ENCODE measurements at places on chromosomes 16 and 17.

DNA sequence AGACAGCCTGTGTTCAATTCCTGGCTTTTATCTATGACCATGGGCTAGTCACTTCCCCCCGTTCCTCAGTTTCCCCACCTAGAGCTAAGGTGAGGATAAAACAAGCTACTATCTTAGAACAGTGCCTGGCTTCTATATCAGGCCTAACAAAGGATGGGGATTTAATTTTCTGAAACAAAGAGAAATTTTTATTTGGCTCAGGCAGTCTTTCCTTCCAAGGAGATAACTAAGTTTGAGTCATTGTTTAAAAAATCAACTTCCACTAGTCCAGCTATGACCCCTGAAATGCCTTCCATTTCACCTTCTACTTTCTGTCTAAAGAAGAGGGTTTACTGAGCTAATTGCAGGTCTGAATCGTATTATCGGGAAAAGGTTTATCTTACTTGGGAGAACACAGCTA is 99.0 kb downstream of the CMIP start:
- no peak for DNase-seq

GRCh38 chr16:9049241-9049640 is 42.2 kb upstream of the HAPSTR1 start:
- no peak for DNase-seq

- no peak for DNase-seq
Measured at GRCh38 chr16:72024862-72025382, 16.4 kb downstream of the DHODH start.

GRCh38 chr16:55559233-55559632 is 7.3 kb upstream of the CAPNS2 start:
- no peak for DNase-seq

DNA sequence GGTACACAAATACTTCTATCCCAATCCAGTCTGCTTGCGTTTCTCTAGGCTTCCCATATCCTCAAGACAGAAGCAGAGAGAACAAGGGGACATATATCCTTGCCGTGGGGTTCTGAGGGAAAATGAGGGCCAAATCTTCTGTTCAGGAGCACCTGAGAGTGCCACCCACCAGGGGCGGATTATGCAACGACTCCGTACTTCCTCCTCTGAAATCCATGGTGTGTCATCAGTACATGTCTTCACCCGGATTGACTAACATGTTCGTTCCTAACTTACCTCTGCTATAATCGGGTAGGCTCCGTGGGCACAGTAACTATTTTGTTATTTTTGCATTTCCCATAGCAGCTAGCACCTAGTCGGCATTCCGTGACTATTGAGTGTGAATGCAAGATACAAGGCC is 7.8 kb upstream of the ZNF200 start:
- no peak for DNase-seq

- no peak for DNase-seq
Measured at GRCh38 chr16:4691666-4692412, 1.5 kb upstream of the NUDT16L1 start.

GRCh38 chr17:61444831-61445230 is 7.4 kb upstream of the TBX4 start:
- DNase-seq, result no peak

DNA sequence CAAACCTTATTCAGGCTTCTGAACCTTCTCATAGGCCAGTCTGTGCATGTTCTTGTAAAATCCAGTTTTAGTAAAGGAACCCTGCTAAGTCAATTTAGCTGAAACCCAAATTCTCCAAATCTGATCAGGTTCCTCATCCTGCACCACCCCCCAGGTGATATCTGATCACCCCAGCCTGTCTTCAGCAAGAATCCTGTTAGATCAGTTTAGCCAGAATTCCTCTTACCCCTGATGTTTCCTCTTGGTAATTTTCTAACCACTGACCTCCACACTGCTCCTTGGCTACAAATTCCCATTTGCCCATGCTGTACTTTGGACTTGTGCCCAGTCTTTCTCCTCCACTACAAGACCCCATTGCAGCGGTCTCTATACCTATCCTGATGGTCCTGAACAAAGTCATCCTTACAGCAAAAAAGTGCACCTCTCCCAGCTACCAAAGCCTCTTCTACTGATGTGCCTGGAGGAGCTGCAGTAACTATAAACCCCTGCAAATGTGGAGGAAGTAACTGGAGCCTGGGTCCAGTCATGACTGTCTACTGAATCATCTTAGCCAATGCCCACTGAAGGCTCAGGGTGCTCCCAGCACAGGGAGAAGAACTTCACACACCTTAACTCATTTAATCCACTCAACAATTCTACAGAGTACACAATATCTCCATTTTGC is 23.8 kb downstream of the TEX14 start:
- DNase-seq, result no peak

DNA sequence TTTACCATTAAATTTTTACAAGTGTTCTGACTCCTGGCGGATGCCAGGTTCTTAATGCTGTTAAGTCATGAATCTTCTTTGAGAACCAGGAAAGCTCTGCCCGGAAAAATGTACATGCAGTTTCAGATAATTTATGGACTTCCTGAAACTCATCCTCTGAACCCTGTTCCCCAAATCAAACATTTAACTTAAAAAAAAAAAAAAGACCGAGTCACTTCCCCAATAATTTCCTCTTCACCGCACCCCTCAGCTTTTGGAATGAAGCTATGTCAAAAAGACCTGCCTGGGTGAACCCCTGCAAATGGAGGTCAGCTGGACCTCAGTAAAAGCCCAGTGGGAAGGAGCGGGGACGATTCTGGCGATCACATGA is 15.0 kb downstream of the ZNF232 start:
- DNase-seq, result no peak

GRCh38 chr16:14244196-14245010 is 173.3 kb downstream of the MRTFB start:
- DNase-seq, result no peak

- DNase-seq, result no peak
Measured at GRCh38 chr17:563616-564015, 151.0 kb downstream of the VPS53 start.

- no peak for DNase-seq
Measured at GRCh38 chr16:47865337-47865855, 290.4 kb downstream of the ABCC12 start.

DNA sequence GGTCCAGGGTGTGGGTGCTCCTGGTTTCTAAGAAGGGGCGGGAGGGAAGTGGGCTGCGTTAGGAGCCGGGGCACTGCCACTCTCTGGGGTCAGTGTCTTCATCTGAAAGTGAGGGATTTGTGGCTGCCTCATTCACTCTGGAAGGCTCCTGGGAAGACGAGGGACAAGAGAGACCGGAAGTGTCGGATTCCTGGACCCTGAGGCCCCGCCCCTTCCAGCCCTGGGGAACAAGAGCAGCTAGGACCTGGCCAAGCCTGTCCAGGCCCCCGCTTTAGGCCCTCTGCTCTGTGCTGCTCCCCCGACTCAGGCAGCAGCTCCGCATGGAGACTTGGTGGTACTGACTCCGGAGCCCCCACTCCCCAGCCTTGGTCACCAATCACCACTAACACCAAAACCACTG is 6.5 kb downstream of the LGALS3BP start:
- DNase-seq, result no peak

- DNase-seq, result no peak
Measured at GRCh38 chr17:32206861-32207260, 58.8 kb upstream of the RHBDL3 start.

DNA sequence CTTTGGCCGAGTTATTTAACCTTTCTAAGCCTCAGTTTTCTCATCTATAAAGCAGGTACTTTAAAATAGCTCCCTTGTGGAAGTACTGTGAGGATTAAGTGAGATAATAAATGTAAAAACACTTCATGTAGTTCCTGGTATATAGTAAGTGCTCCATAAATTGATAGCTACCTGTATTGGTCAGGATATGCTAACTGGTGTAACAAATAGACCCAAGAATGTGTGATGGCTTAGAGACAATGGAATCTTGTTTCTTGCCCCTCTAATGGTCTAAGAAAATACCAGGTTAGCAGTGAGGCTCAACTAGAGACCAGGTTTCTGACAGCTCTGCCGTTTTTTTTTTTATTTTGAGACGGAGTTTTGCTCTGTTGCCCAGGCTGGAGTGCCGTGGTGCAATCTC is 29.8 kb downstream of the CCR7 start:
- DNase-seq, result no peak

GRCh38 chr16:81415751-81416150 is 28.9 kb upstream of the CMIP start:
- no peak for DNase-seq

- no peak for DNase-seq
Measured at GRCh38 chr16:13289515-13289914, 388.1 kb downstream of the SHISA9 start.

DNA sequence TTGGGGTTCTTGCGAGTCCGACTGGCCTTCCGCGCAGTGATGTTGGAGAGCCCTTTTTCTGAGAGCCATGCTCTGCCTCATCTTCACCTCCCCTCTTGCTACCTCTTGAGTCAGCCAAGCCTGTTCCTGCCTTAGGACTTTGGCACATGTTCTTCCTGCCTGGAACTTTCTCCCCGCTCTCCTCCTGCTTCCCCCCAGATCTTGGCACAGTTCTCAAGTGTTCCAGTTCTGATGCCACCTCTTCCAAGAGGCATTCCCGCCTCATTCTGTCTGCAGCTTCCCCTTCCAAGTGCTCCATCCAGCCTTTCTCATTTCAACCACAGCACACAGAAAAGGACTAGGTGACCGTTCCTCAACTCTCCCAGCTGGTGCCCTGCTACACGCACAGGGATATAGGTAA is 7.7 kb downstream of the AKAP1 start:
- no peak for DNase-seq

DNA sequence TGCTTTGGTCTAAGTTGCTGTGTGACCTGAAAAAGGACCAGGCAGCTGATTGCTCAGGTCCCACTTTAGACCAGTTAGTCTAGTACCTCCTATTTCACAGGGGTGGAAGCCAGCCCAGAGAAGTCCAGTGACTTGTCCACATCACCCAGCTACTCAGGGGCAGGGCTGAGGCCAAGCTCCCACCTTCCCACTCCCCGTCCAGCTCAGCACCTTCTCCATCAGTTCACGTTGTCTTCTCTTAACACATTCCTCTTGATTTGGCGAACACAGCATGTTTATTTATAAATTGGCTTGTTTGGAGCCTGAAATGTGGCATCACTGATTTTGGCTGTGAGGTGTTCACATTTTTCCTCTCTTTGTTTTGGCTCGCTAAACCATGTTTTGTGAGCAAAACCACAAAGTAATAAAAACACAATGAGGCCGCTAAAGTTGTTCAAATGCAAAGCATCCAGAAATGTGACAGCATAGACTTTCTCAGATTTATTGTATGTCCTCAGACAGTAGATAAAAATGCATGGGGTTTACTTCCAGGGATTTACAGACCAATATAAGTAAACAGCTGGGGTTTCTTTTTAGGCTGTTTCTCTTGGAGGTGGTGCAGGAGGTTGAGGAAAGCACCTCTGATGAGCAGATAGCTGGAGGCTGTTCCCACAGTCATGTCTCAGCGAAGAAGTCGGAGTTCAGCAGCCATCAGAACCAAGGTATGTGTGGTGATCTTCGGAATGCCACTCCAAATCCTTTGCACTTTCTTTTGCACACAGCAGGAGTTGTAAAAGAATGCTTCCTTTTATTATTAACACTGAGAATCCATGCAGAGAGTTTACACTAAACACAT is 88.4 kb downstream of the PLXDC1 start:
- DNase-seq, result no peak

DNA sequence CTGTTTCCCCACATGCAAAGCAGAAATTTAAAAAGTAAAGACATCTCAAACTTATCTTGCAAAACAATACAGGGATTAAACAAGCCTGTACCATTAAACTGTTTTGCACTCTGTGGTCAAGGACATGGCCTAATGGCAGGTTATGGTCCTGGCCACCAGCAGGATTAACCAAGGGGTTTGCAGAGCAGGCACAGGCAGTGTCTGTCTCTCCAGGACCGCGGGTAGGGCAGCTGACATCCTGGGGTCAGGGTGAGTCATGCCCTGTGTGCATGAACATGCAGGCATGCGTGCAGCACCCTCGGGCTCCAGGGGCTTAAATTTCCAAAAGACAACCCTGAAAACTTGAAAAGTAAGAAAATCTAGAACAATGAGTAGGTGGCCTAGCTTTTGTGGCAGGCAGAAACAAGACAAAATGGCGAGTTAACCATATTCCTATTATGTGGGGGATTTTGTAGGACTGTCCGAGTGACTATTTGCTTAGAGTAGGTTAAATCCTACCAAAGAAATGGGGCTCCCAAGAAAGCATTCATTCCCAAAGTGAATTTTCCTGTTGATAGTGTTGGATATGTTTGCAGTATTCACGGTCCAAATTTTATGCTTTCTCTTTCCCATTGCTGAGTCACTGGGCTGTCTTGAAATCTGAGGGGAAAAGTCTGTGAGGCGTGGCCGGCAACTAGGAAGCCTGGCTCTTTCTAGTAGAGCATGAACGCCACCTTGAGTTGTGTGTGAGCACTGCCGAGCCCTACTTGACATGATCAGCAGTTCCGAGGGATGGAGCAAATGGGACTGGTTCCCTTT is 158.4 kb upstream of the FAM20A start:
- peak; percentile 92 for DNase-seq

DNA sequence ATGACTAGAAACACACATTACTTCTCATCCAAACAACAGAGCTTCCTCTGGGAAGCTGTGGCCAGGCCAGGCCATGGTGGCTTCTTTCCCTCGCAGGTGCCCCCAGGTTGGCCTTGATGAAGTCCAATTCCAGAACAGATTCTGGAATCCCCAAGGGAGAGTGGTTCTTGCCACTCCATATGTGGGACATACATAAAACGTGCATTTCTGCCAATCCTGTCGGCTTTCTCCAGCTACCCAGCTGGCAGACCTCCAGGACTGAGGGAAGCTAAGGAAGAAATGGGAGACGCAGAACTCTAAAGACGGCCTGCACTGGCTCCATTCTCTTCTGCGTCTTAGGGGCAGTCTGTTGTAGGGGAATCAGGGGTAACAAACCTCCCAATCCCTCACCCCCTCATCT is 219.2 kb upstream of the CDH5 start:
- DNase-seq, result no peak

DNA sequence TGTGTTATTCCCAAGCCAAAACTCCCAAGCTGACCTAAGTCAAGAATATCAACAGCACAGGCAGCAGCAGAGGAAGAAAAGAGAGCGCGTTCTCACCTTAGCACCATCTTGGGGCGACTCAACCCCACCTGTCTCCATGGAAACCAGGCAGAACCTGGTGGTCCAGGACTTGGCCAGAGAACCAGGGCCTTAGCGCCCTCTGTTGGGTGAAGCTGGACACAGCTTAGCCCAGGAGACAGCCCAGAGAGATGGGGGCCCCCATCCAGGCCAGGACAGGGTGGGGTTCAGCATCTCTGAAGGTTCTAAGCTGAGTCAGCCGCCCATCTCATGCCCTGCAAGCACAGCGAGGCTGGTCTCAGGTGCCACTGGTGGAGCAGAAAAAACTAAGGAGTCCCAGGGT is 60.1 kb upstream of the TMEM132E start:
- no peak for DNase-seq

GRCh38 chr16:80263848-80264694 is 276.7 kb upstream of the DYNLRB2 start:
- DNase-seq, result no peak

GRCh38 chr17:58416937-58417299 is 416 bp downstream of the RNF43 start:
- peak; percentile 28 for DNase-seq

DNA sequence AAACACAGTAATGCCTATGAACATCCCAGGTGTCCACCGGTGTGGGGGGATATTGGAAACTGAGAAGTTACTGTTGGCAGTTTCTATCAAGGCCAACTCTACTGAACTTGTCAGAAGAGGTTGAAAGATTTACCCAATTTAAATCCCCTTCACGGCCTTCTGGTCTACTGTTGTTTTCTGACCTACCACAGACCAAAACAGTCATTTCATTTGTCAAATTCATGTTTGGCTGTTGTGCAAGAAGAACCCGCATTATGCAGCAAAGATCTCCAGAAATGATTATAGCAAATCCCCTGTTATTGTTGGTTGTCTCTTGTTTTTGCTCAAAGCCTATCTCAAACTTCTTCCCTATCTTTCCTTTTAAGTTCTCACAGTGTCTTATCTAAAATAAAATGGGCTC is 73.1 kb upstream of the MAF start:
- no peak for DNase-seq
